ENCODE measurements at places on chromosomes 4 and X.

- peak; percentile 14 for DNase-seq
Observed at GRCh38 chr4:108834835-108835384, 72.1 kb upstream of the ETNPPL start.

DNA sequence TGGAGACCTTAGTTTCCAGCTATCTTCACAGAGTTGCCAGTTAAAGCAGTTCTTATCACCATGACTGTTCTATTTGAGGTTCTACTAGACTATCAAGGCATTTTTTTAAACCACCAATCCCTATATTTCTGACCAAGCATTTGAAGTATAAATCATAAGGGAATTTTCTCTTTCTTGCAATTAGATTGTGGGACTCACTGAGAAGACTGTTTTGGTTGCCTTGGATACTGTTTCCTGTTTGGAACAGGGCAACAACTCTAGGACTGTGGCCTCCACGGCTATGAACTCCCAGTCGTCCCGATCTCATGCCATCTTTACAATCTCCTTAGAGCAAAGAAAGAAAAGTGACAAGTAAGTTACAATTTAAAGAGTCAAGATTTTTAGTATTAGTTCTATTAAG is 11.8 kb downstream of the KIF4A start:
- DNase-seq = no peak

DNA sequence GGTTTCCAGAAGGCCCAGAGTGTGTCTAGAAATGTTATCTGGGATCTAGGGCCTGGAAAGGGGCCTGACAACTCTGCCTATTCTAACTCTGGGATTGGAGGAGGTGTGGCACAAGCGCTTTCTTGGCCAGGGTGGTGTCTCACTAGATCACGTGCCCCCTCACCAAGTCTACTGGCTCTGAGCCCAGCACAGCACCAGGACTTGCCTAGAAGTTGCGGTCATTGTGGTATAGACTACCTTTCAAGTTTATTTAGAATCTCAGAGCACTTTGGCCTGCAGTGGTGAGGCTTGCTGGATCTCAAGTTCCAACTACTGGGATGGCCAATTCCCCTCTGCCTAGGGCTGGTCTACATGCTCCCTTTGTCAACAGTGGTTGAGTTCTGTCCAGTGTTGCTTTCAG is 223.3 kb upstream of the MAGEB2 start:
- DNase-seq = no peak

- DNase-seq = no peak
Observed at GRCh38 chrX:10636337-10636736, 16.0 kb upstream of the MID1 start.

- DNase-seq = no peak
Observed at GRCh38 chr4:183240581-183241321, 79.3 kb downstream of the CLDN22 start.

DNA sequence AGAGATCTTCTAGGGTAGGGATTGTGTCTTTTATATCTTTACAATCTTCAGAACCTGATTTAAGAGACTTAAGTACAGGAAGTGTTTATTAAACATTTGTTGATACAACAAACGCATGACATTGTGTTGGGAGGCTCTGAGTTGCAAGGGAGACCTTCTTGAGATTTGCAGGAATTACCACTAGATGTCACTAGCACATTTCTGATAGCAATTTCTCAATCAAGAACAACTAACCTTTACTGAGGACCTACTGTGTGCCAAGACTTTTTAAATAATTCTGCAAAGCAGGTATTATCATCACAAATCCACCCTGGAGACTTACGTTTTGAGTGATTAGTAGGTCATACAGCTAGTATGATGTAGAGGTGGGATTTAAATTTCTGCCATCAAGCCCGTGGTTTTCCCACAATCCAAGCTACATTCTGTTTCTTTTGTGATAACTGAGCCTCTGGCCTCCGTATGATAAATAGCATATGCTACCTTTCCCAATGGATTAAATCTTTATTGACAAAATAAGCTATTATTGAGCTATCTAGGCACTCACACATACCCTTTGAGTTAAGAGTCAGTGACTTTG is 986.0 kb downstream of the CCSER1 start:
- no peak for DNase-seq

DNA sequence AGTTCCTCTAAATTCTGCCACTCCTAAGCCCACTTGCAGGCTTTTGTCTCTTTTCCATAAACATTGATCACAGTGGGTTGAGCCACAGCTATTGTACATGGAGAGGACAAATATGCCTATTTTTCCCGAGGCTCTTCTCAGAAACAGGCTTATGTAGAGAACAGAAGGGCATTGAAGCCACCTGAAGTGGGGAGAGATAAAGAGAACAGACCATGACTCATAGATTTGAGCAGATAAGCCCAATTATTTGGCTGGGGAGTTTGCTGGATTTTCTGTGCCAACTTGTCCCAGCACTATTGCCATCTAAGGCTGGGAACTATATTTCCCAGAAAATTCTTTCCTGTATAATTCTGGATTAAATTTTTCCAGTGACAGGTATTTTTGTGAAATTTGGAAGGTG is 446.1 kb upstream of the RPS6KA3 start:
- DNase-seq = no peak
